ENCODE measurements at places on chromosomes 13 and 19. TPM values are rescaled to one million over a fixed set of nuclear protein-coding genes. Genes with fewer than 3 reads are reported as not detected.

GRCh38 chr13:29703421-29703820 lies 107.9 kb upstream of the SLC7A1 start:
- no peaks in the 10 kb centered on the region for H3K36me3 ChIP-seq
- H3K27ac ChIP-seq, result no peak overlapping the region
- no peaks in the 10 kb centered on the region for H3K4me1 ChIP-seq
- no peak for DNase-seq
- peaks cover 6% of the 10 kb centered on the region for H3K27me3 ChIP-seq

DNA sequence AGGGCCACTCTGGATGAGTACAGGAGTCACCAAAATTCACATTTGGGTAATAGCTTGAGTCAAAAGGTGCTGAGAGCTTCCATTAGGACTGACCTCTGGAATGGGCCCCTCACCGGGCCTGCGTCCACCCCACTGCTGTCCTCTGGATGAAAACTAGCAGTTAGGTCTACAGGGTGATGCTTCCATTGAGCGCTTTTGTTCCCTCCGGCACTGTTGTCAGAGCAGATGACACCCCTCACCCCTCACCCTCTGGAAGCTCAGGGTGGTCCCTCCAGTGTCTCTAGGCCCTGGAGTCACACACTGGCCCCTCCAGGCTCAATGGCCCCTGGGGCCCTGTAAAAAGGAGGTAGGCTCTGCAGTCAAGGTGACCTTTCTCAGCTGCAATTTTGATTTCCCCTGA lies 187.8 kb upstream of the GPR12 start:
- DNase-seq, result no peak
- no peak overlapping the region for H3K27ac ChIP-seq
- H3K27me3 ChIP-seq, result peaks cover 3% of the 10 kb centered on the region
- no peaks in the 10 kb centered on the region for H3K36me3 ChIP-seq

GRCh38 chr13:111179908-111180760 lies 65.0 kb downstream of the ARHGEF7 start:
- DNase-seq, result peak; percentile 41
- H3K36me3 ChIP-seq, result peaks cover 26% of the 10 kb centered on the region
- peaks cover 88% of the 10 kb centered on the region for H3K4me1 ChIP-seq
- H3K27me3 ChIP-seq, result no peaks in the 10 kb centered on the region

- H3K27me3 ChIP-seq, result no peaks in the 10 kb centered on the region
- H3K4me3 ChIP-seq, result no peak overlapping the region
- DNase-seq, result no peak
- H3K4me1 ChIP-seq, result no peaks in the 10 kb centered on the region
- no peak overlapping the region for H3K27ac ChIP-seq
Observed at GRCh38 chr13:94296471-94296870, 183.0 kb downstream of the DCT start.

DNA sequence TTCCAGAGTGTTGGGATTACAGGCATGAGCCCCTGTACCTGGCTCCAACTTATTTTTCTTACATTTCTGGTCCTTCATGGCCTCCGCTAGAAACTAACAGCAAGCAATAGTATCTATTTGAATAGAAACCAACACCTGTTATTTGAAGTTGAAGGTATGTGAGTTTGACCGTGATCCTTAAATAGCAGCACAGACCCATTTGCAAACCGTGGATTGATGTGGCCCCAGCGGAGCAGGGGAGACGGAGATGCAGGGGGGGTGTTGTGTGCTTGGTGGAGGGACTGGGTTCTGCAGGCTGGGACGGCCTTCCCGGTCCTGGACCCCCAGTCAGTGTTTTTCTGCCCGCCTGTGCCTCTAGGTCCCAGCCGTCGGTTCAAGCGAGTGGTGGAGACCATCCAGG lies 16.9 kb downstream of the TMEM150B start:
- no peak overlapping the region for H3K27ac ChIP-seq
- no peak for DNase-seq
- H3K36me3 ChIP-seq, result peaks cover 2% of the 10 kb centered on the region
- H3K27me3 ChIP-seq, result no peaks in the 10 kb centered on the region
- H3K4me3 ChIP-seq, result no peak overlapping the region

GRCh38 chr13:23847497-23847896 lies 41.7 kb downstream of the MIPEP start:
- no peaks in the 10 kb centered on the region for H3K27me3 ChIP-seq
- H3K4me1 ChIP-seq, result peaks cover 4% of the 10 kb centered on the region
- no peak overlapping the region for H3K4me3 ChIP-seq
- H3K36me3 ChIP-seq, result peaks cover 2% of the 10 kb centered on the region
- DNase-seq, result no peak
- no peak overlapping the region for H3K27ac ChIP-seq

GRCh38 chr13:30196025-30196424 lies 111.3 kb downstream of the KATNAL1 start:
- no peak overlapping the region for H3K4me3 ChIP-seq
- no peaks in the 10 kb centered on the region for H3K27me3 ChIP-seq
- H3K36me3 ChIP-seq, result no peaks in the 10 kb centered on the region
- DNase-seq, result no peak
- no peak overlapping the region for H3K27ac ChIP-seq

DNA sequence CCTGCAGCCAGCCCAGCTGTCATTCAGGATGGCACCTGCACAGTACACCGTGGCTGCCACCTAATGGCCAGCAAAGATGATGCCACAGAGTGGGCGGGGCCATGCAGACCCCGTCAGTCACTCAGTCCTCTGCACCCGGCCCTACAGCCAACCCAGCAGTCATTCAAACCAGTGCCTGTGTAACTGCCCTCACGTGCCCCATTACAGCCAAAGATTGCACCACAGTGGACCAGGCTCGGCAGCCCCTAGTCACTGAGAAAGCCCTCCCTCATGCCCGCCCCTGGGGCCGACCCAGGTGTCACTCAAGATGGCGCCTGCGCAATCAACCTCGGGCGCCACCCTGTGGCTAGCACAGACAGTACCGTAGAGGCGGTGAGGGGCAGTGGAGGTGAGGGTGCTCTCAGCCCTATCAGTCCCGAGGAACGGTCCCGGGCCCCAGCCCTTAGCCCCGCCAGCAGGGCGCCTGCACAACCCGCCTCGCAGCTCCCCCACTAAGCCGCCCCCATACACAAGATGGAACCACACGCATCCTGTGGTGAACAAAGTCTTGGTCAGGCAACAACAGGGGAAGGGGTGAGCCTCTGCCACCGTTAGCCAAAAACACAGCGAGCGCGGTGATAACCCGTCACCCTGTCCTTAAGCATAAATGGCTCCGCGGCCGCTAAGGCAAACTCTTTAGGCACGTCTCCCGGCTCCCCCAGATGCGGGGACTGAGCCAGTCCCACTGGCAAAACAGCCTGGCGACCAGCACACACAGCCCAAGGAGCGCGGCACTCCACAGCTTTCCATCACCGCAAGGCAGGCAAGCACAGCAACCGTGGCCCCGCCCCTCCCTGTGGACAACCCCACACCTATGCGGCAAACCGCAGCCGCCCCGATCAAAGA lies 2.3 kb downstream of the PEG3 start:
- H3K4me1 ChIP-seq, result no peaks in the 10 kb centered on the region
- peaks cover 7% of the 10 kb centered on the region for H3K27me3 ChIP-seq
- peaks cover 27% of the 10 kb centered on the region for H3K36me3 ChIP-seq
- peak; percentile 12 for DNase-seq

- no peaks in the 10 kb centered on the region for H3K27me3 ChIP-seq
- H3K27ac ChIP-seq, result no peak overlapping the region
Observed at GRCh38 chr13:76667551-76667950, 218.7 kb downstream of the KCTD12 start.

DNA sequence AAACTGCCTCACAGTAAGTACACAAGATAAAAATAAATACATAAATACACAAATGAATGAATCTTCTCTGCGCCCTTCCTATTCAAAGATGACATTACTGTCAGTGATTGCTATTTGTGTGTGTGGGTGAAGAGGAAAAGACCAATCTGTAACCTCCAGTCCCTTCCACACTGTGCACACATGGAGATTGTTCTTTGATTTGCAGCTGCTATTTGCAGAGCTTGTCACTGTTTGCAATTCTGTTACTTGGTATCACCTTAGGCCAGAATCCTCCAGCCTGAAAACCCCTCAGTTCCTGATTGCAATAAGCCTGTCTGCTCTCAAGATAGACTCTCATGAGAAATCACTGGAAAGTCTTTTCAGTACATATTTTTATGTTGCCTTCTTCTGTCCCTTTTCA lies 1314.9 kb downstream of the PCDH9 start:
- H3K4me3 ChIP-seq, result no peak overlapping the region
- H3K27me3 ChIP-seq, result no peaks in the 10 kb centered on the region
- no peak for DNase-seq
- no peak overlapping the region for H3K27ac ChIP-seq
- H3K36me3 ChIP-seq, result no peaks in the 10 kb centered on the region

DNA sequence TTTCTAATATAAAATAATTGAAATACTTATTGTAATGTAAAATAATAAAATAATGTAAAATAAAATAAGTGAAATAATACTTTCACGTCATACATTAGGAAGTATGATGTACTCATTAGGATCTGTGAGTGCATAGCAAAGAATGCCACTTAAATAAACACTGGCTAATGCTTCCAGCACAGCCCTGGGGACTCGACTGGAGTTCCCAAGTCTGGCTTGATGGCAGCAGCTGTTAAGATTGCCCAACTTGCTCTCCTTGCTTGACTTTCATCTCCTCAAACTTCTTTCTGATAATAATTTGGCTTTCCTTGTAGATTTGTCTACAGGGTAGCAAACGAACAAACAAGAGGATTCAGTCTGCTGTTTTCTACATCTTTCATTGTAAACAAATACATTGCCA lies 191.9 kb downstream of the COG6 start:
- H3K36me3 ChIP-seq, result peaks cover 5% of the 10 kb centered on the region
- no peaks in the 10 kb centered on the region for H3K27me3 ChIP-seq
- no peak for DNase-seq
- no peak overlapping the region for H3K27ac ChIP-seq

DNA sequence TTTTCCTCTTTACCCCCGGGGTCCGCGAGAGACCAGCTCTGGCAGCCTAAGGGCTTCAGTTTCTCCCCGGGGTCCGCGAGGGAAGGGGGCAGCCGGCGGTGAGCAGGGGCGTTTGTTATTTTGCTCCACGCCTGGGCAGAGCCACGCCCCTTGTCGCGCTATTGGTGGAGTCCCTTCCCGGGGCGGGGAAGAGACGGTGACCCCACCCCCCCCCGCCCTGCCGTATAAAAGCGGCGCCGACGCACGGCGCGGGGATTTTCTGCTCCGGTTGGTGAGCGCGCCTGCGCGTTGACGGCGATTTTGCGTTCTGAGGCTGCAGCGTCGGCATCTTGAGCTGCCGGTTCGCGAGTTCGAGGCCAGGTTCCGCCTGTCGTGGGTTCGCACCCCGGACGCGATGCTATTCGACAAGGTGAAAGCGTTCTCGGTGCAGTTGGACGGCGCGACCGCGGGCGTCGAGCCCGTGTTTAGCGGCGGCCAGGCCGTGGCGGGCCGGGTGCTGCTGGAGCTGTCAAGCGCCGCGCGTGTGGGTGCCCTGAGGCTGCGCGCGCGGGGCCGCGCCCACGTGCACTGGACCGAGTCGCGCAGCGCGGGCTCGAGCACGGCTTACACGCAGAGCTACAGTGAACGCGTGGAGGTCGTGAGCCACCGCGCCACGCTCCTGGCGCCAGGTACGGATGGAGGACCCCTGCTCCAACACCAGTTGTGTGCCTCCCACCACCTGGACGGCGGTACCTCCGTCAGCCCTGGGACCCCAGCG lies at the start of gene ARRDC2:
Gene ARRDC2 (plus strand): TSS at position 254 of the 757 bp plus-strand sequence. CDS start 141 bp downstream, at position 395.
- peaks cover 27% of the 10 kb centered on the region for H3K36me3 ChIP-seq
- H3K4me3 ChIP-seq, result peak within 1 kb of the TSS; percentile 83
- H3K27ac ChIP-seq, result peak within 1 kb of the TSS; percentile 82
- H3K4me1 ChIP-seq, result peaks cover 33% of the 10 kb centered on the region
- H3K27me3 ChIP-seq, result no peaks in the 10 kb centered on the region

DNA sequence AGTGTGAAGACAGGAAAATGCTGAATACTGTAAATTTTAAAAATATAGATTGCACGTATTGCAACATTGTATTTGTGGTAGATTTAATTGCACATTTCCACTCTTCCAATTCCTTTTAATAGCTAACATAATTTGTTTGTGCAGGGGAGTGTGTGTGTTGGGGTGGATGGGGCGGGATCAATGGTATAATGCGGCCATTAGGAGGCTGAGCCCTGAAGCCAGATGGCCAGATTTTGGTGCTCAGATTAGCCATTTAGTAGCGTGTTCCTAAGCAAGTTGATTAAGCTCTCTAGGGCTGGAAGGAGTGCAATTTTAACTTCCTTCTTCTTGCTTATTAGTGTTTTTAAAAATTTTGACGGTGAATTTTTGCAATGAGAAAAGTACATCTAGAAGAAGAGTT lies 5.8 kb downstream of the OXGR1 start:
- peaks cover 16% of the 10 kb centered on the region for H3K27me3 ChIP-seq
- DNase-seq, result no peak
- no peak overlapping the region for H3K27ac ChIP-seq
- no peak overlapping the region for H3K4me3 ChIP-seq
- H3K36me3 ChIP-seq, result no peaks in the 10 kb centered on the region

- H3K4me1 ChIP-seq, result no peaks in the 10 kb centered on the region
- H3K27me3 ChIP-seq, result no peaks in the 10 kb centered on the region
- H3K27ac ChIP-seq, result no peak overlapping the region
Observed at GRCh38 chr13:33514362-33514761, 228.8 kb upstream of the STARD13 start.

DNA sequence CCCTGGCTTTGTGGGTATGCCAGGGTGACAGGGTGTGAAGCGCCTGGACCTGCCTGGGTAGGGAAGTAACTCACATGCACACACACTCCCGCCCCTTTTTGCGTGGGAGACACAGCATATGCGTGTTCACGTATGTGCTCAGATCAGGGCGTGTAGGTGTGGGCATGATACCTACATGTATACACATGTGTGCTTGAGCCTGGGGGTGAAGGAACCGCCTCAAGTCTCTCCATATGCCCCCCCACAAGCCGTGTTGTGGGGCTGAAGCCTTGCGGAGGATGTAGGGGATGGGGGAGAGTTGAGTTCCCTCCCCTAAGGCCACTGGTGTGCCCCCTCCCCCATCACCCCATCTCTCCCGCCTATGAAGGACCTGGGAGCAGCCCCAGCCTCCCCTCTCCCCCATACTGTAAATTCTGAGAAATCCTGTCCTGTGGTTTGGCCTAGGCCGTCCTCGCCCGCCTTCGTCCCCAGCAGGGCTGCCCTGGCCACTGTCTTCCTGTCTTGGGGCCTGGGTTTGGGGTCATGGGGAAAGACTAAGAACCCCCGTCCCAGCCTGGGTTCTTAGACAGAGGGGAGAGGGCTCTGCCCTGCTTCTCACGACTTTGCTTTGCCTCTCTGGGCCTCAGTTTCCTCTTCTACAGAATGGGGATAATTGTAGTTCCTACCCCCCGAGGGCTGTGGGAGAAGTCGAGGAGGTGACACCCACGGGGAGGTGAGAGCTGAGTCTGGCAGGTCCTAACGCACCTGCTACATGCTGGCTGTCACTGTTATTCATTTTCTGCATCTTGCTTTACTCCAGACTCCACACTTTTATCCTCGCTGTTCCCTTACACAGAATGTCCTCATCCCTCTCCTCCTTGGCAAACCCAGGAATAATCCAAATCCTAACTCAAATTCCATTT lies 14.3 kb downstream of the ACTL9 start:
- no peak overlapping the region for H3K27ac ChIP-seq
- no peaks in the 10 kb centered on the region for H3K36me3 ChIP-seq
- peaks cover 14% of the 10 kb centered on the region for H3K4me1 ChIP-seq
- H3K4me3 ChIP-seq, result no peak overlapping the region

GRCh38 chr13:48769107-48769704 lies 115.5 kb downstream of the CYSLTR2 start:
- no peak overlapping the region for H3K4me3 ChIP-seq
- peaks cover 8% of the 10 kb centered on the region for H3K27me3 ChIP-seq
- peaks cover 6% of the 10 kb centered on the region for H3K36me3 ChIP-seq
- H3K4me1 ChIP-seq, result peaks cover 27% of the 10 kb centered on the region
- peak; percentile 81 for DNase-seq

SYNGR4 gene
- 0.21 TPM for total RNA-seq

CACTIN gene
- 25.2 TPM for total RNA-seq

LYPD5 gene
- 0.62 TPM for total RNA-seq

CD177 gene
- total RNA-seq, result not detected

CRX gene
- total RNA-seq, result not detected

BRME1 gene
- 9.0 TPM for total RNA-seq

MCEMP1 gene
- not detected for total RNA-seq

DGKH gene
- total RNA-seq, result 11.6 TPM

CBARP gene
- total RNA-seq, result 1.3 TPM

ATP4A gene
- total RNA-seq, result not detected

NAXD gene
- total RNA-seq, result 22.9 TPM

B3GNT8 gene
- 0.55 TPM for total RNA-seq

Measured in activated CD4-positive, alpha-beta memory T cell treated with anti-CD3 and anti-CD28 coated beads for 36 hours (primary cell).